ENCODE measurements at places on chromosomes 5 and 9. TPM values are rescaled to one million over a fixed set of nuclear protein-coding genes. Genes with fewer than 3 reads are reported as not detected.

Gene C8G
- 1.1 TPM for total RNA-seq

Gene ZNF189
- total RNA-seq = 20.4 TPM

Gene SNCAIP
- total RNA-seq = 9.7 TPM

Gene CDKN2B-AS1
- 0.58 TPM for total RNA-seq

DNA sequence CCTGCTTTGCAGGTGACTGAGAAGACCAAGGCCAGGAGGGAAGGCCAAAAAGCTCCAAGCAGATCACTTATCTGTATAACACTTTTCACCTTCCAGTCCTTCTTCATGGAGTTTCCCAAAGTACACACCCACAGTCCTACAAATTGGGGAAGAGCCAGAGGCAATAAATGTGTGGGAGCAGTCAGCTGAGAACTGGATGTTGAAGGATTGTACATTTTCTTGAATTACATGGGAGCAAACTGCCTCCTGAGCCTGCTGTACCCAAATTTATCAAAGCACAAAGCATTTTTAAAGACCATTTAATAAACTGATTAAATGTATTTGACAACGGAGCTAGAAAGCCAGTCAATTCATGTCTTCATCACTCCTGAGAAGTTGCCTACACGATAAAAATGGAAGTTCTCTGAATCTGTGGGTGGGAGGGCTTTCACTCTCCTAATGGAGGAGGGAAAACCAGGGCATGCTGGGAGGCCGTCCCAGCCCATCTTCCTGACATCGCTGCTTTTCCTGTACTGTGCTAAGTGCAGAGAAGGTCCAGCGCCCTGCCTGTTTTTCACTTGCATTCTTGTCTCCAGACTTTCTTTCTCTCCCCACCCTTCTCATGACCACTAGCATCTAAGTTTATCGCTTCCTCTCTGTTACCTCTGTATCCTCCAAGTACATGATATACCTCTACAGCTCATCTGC lies 79.0 kb downstream of the KCNIP1 start:
- no peaks in the 10 kb centered on the region for H3K36me3 ChIP-seq
- H3K27me3 ChIP-seq = no peaks in the 10 kb centered on the region
- H3K4me1 ChIP-seq = no peaks in the 10 kb centered on the region
- no peak overlapping the region for H3K27ac ChIP-seq
- DNase-seq = no peak

DNA sequence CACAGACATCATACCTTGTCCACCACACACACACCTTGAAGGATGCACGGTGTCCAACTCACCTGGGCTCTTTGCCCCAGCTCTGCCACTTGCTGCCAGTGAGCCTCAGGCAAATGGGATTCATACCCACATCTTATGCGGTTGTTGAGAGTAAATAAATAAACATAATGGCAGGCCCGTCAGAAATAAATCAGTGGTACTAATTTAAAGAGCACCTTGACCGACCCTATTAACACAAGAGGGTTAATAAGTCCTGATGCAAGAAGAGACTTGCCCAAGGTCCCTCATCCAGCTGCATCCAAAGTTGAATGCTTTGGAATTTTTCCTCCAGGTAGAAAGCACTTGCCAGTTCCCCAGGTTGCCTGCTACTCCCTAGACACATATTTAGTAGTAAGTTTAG lies 11.6 kb upstream of the AKNA start:
- H3K27me3 ChIP-seq = no peaks in the 10 kb centered on the region
- DNase-seq = no peak
- H3K36me3 ChIP-seq = no peaks in the 10 kb centered on the region
- no peak overlapping the region for H3K4me3 ChIP-seq

GRCh38 chr5:135601466-135601865 lies 22.7 kb upstream of the CXCL14 start:
- no peak for DNase-seq
- no peak overlapping the region for H3K4me3 ChIP-seq
- no peaks in the 10 kb centered on the region for H3K4me1 ChIP-seq
- H3K36me3 ChIP-seq = no peaks in the 10 kb centered on the region
- H3K27me3 ChIP-seq = no peaks in the 10 kb centered on the region

DNA sequence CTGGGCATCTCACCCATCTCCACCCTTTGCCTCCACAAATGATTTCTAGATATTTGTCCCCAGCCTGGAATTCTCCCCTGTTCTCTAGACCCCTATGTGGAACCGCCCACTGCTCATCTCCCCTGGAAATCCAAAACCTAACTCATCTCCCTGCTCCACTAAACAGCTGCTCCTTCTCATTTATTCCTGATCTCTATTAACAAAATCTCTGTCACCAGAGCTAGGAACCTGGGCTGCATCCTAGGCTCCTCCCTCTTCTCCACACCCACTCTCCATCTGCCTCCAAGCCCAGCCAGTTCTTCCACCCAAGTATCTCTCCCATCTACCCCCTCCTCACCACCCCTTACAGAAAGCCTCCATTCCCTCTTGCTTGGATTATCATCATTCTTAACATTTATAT lies 24.0 kb upstream of the SYNPO start:
- DNase-seq = no peak
- peaks cover 5% of the 10 kb centered on the region for H3K4me1 ChIP-seq
- H3K36me3 ChIP-seq = no peaks in the 10 kb centered on the region
- H3K4me3 ChIP-seq = no peak overlapping the region

- DNase-seq = no peak
- peaks cover 10% of the 10 kb centered on the region for H3K36me3 ChIP-seq
Observed at GRCh38 chr9:137564817-137565411, 13.2 kb downstream of the MRPL41 start.

DNA sequence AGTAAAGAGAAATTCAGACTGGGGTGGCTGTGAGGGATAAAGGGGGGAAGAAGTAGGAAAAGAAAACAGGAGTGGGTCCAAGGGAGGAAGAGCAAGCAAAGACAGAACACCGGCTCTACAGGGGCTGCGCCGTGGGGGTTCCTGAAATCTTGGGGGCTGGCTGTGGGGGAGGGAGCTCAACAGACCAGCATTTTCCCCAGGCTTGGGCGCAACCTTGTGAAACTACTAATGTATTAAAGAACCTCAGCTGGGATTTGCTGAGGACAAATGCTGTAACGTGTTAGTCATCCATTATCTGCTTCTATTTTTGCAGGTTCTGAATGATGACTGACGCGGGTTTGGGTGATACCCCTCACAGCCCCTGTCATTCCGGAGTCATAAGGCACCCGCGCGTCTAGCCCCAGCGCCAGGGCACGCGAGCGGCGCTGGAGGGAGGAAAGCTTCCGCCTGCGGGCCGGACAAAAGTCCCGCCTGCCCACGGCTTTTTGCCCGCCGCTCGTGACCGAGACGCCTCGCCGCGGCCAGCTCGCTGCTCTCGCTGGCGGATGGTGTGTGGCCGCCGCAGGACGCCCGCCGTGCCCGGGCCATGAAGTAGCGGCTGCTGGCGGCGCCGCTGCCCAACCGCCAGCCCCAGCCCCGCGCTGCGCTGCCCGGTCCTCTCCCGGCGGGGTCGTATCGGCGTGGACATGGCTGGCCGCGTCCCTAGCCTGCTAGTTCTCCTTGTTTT lies 110.6 kb downstream of the PAM start:
- H3K4me1 ChIP-seq = peaks cover 3% of the 10 kb centered on the region
- H3K36me3 ChIP-seq = no peaks in the 10 kb centered on the region
- peak overlapping the region; percentile 66 for H3K4me3 ChIP-seq
- no peaks in the 10 kb centered on the region for H3K27me3 ChIP-seq

DNA sequence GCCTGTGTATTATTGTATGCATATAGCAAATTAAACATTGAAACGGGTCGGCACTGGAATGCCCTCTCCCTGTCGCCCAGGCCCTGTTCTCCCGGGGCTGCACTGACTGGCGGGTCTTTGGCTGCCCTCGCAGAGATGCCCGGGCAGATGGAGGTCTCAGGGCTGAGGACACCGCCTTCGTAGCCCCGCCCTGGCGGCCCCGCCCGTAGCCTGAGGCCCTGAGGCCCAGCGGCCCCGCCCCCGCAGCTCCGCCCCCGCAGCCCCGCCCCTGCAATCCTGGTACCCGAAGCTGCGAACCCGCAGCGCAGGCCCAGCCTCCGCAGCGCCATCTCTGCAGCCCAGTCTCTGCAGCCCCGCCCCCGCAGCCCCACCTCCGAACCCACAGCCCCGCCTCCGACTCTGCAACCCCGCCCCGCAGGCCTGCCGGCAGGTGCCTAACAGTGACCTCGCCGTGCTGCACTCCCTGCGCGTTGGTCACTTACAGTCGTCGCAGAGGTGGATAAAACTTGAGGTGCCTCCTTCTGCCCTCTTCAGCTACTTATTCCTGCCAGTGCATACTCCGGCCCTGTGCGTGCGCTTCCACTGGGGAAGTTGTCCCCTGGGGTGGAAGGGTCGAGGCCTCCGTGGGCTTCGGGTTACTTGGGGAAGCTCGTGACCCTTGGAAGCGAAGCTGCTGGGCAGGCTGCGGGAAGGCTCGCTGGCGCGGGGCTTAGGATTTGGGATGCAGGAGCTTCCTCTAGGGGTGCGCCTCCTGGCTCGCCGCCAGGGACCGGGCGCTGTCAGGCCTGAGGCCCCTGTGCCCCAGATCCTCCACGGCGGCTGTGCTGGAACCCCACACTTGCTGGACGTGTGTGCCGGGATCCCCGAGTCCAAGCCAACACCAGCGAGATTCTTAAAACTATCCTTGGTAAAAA lies 72.3 kb downstream of the ICE1 start:
- no peak overlapping the region for H3K27ac ChIP-seq
- no peak overlapping the region for H3K4me3 ChIP-seq
- no peaks in the 10 kb centered on the region for H3K36me3 ChIP-seq
- no peaks in the 10 kb centered on the region for H3K27me3 ChIP-seq

GRCh38 chr5:87686975-87687374 lies 274.2 kb upstream of the CCNH start:
- no peak for DNase-seq
- no peak overlapping the region for H3K27ac ChIP-seq
- H3K4me1 ChIP-seq = no peaks in the 10 kb centered on the region
- H3K4me3 ChIP-seq = no peak overlapping the region
- H3K36me3 ChIP-seq = no peaks in the 10 kb centered on the region

- no peak overlapping the region for H3K27ac ChIP-seq
- H3K4me1 ChIP-seq = no peaks in the 10 kb centered on the region
- H3K27me3 ChIP-seq = no peaks in the 10 kb centered on the region
- H3K36me3 ChIP-seq = no peaks in the 10 kb centered on the region
- H3K4me3 ChIP-seq = no peak overlapping the region
Observed at GRCh38 chr5:114412510-114413171, 50.8 kb downstream of the KCNN2 start.

GRCh38 chr5:37715361-37715760 lies 124.5 kb downstream of the GDNF start:
- DNase-seq = no peak
- H3K4me1 ChIP-seq = no peaks in the 10 kb centered on the region
- H3K27me3 ChIP-seq = no peaks in the 10 kb centered on the region
- H3K27ac ChIP-seq = no peak overlapping the region

- H3K4me1 ChIP-seq = no peaks in the 10 kb centered on the region
- peak; percentile 84 for DNase-seq
- no peaks in the 10 kb centered on the region for H3K27me3 ChIP-seq
Observed at GRCh38 chr9:114271556-114272510, 51.1 kb upstream of the ORM1 start.

- no peak for DNase-seq
- H3K27ac ChIP-seq = no peak overlapping the region
- H3K27me3 ChIP-seq = no peaks in the 10 kb centered on the region
- no peaks in the 10 kb centered on the region for H3K4me1 ChIP-seq
- H3K36me3 ChIP-seq = no peaks in the 10 kb centered on the region
Observed at GRCh38 chr5:27015758-27016157, 22.6 kb downstream of the CDH9 start.

- H3K4me3 ChIP-seq = no peak overlapping the region
- H3K36me3 ChIP-seq = no peaks in the 10 kb centered on the region
- no peaks in the 10 kb centered on the region for H3K27me3 ChIP-seq
- no peak overlapping the region for H3K27ac ChIP-seq
Observed at GRCh38 chr5:181173420-181174342, 26.3 kb downstream of the OR2V2 start.

DNA sequence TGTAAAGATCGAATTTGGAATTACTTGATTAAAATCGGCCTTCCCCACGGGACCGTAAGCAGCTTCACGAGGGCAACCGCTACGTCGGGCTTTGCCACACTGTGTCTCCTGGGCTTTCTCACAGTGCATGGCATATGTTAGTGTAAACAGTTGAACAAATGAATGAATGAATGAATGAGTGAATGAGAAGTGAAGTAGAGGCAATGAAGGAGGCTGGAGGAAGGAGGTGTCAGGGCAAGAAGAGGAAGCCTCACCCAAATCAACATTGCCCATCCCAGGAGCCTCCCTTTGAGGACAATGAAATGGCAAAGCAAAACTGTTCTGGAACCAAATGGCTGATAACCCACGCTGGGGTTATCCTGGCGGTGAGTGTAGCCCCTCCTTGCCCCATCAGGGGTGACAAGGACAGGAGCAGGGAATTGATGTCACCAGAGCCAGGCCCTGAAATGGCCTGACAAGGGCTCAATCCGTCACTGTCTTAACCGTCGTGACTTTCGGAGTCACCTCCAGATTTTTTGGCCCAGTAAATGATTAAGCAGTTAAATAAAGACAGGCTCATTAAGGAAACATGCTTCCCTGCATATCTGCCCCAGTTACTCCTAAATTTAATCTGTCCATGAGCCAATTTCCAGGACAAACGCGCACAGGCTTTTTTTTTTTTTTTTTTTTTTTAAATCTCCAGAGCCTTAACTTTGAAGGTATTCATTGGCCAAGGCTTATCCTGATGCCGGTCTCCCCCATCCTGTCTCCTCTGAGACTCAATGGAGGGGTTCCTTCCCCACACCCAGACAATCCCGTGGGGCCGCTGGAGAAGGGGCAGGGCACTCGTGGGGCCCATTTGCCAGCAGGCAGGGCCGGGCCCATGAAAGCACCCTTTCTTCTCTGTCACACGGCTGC lies 88.4 kb upstream of the BOD1 start:
- no peaks in the 10 kb centered on the region for H3K36me3 ChIP-seq
- no peak overlapping the region for H3K4me3 ChIP-seq
- no peak overlapping the region for H3K27ac ChIP-seq
- H3K27me3 ChIP-seq = no peaks in the 10 kb centered on the region
- H3K4me1 ChIP-seq = no peaks in the 10 kb centered on the region

DNA sequence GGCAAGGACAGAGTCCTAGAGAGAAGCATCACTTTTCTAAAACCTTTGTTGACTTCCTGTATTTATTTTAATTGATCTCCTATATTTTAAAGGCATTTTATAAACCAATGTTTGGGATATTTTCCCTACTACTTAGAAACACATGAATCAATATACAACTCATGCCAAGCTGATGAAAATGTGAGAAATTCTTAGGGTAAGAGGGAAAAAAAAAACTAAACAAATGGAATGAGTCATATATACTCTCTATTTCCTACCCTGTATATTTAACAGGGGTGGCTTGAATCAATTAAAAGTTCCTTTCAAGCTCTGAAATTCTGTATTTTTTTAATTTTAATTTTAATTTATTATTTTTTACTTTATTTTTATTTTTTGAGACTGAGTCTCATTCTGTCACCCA lies 19.6 kb downstream of the BAAT start:
- no peak overlapping the region for H3K27ac ChIP-seq
- no peak for DNase-seq
- H3K4me3 ChIP-seq = no peak overlapping the region
- H3K4me1 ChIP-seq = no peaks in the 10 kb centered on the region
- no peaks in the 10 kb centered on the region for H3K27me3 ChIP-seq

GRCh38 chr5:65828022-65828896 lies 98.1 kb upstream of the ERBIN start:
- no peak for DNase-seq
- H3K36me3 ChIP-seq = no peaks in the 10 kb centered on the region
- H3K4me1 ChIP-seq = peaks cover 3% of the 10 kb centered on the region

All from aorta (tissue), 5 donors.